Stimulated activated CD8-positive, alpha-beta memory T cell treated with anti-CD3 and anti-CD28 coated beads, Interleukin-7, amount 100 ng/mL, for 24 hours (primary cell): ENCODE measurements at places on chromosomes 4 and X.

DNA sequence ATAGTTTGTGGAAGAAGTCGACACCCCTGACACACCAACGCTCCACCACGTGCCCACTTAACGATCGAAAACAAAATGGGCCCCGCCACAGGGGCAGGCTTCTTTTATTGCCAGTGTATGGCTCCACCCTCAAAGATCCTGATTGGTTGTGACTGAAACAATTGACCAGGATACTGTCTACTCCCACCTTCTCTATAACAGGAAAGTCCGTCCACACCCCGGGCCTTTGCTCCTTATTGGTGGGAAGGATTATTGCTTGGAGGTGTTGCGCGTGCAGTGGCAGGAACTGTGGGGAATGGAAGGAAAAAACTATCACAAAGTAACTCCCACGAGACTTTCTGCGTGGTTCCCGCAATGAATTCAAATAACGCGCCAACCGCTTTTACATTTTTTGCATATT is at the start of gene USP26:
USP26 (minus strand) TSS at position 79 of the 400 bp plus-strand sequence. CDS start 68,889 bp downstream, outside the sequence.
- no peak for DNase-seq

DNA sequence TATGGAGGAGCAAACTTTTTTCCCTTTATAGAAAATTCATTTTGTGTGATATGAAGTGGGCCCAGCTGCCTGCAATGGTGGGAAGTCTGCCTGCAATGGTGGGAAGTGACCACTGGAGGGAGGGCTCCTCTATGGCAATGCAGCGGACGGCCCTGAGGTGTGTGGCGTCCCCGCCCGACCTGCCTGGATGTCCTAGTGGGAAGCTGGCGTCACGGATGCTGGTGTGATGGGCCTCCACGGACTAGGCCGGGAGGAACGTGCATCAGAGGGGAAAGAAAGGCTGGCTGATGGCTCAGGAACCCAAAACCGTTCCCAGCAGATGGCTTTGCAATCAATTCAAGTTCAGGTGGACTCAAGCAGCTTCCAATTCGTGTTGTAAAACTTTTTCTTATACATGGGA is 177.9 kb downstream of the AFAP1 start:
- DNase-seq = peak; percentile 18

GRCh38 chr4:99949034-99949998 is 759 bp downstream of the H2AZ1 start:
- peak; percentile 75 for DNase-seq

DNA sequence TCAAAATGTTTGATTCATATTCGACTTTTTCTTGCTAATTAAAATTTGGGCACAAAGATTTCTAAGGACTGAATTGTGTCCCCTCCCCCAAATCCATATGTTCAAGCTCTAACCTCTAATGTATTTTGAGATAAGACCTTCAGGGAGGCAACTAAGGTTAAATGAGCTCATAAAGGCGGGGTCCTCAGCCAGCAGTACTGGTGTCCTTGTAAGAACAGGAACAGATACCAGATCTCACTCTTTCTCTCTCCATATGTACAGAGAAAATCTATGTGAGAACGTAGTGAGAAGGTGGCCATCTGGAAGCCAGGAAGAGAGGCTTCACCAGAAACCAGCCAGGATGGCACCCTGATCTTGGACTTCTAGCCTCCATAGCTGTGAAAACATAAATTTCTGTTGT is 116.9 kb downstream of the VEGFC start:
- DNase-seq = no peak

- DNase-seq = no peak
Observed at GRCh38 chrX:56284269-56284668, 52.1 kb downstream of the KLF8 start.

- no peak for DNase-seq
Observed at GRCh38 chr4:75490155-75490554, 24.0 kb downstream of the RCHY1 start.

- no peak for DNase-seq
Observed at GRCh38 chr4:47562297-47562696, 77.2 kb downstream of the ATP10D start.
